Testis (tissue), 5 donors: ENCODE measurements at places on chromosomes 16 and 17. TPM values are rescaled to one million over a fixed set of nuclear protein-coding genes. Genes with fewer than 3 reads are reported as not detected.

The PRSS36 gene
- 7.1 TPM for total RNA-seq

The PIPOX gene
- 6.8 TPM for total RNA-seq

The HNF1B gene
- 3.2 TPM for total RNA-seq

- DNase-seq: no peak
Observed at GRCh38 chr16:72137380-72138063, 34.4 kb downstream of the PMFBP1 start.

DNA sequence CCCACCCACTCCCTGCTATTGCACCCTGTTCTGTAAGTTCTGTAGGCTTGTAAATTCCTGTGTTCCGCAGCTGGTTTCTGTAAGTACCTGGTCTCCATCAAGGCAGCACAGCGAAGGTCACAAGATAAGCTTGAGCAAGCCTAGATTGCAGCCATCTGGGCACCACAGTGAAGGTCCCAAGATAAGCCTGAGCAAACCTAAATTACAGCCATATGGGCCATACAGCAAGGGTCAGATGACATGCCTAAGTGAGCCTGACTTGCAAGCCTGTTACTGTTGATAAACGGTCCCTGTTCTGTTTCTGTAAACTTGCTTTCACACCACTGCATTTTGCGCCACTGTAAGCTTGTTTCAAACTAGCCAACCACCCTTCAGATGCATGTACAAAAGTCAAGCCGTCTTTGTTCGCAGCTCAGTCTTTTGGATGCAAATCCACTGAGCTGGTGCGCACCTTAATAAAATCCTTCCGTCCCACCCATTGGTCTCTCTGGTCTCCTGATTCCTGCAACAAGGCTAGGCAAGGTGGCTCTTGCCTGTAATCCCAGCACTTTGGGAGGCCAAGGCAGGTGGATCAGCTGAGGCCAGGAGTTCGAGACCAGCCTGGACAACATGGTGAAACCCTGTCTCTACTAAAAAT lies 42.6 kb upstream of the ATF7IP2 start:
- no peak for DNase-seq

DNA sequence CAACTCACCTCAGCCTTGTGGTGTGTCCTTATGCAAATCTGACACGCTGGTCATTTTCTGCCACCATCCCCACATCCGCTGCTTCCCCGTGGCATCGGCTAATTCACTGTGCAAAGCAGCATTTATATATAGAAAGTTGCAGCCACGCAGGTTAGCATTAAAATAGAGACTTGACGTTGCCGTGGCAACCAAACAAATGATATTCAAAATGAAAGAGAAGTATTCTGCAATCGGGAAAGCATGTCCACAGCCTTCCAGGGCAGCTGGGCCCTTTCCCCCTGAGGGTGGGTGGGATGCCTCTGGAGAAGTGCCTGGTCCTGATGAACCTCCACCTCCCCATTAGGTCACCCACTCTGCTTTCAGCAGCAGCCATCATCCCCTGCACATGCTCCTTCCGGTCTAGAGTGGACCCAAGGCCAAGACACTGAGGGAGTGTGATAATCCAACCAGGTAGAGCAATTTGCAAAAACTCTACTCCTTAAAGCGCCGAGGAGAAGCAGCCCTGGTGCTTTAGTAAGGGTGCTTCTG lies 138.7 kb downstream of the GAS7 start:
- no peak for DNase-seq

- DNase-seq: no peak
Observed at GRCh38 chr17:6279659-6280058, 155.3 kb downstream of the AIPL1 start.

DNA sequence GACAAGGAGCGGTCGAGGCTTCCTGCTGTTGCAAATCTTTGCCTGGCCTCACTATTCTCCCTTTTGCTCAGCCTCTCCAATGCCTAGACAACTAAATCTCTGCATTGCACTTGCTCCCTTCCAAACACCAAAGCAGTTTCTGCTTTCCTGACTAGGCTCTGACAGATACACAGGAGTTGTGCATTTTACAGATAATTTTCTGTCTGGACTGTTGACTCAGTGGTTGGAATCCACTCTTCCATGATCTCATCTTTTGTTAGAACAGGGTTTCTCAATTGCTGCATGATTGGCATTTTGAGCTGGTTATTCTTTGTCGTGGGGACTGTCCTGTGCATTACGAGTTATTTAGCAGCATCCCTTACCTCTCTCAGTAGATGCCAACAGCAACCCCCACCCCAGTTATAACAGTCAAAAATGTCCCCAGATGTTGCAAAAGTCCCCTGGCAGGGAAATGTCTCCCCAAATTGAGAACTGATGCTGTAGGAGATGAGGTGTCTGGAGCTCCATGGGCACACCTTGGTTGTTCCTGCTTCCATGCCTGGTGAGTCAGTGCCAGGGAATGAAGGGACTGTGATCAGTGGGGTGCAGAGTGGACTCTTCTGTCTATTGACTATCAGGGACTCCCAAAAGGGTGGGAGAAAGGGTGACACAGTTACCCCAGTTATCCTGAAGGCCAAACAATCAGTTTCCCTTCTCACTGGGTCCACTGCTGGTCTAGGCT lies 557.4 kb upstream of the PSMD7 start:
- no peak for DNase-seq
